ENCODE measurements at places on chromosomes 5 and 9.

DNA sequence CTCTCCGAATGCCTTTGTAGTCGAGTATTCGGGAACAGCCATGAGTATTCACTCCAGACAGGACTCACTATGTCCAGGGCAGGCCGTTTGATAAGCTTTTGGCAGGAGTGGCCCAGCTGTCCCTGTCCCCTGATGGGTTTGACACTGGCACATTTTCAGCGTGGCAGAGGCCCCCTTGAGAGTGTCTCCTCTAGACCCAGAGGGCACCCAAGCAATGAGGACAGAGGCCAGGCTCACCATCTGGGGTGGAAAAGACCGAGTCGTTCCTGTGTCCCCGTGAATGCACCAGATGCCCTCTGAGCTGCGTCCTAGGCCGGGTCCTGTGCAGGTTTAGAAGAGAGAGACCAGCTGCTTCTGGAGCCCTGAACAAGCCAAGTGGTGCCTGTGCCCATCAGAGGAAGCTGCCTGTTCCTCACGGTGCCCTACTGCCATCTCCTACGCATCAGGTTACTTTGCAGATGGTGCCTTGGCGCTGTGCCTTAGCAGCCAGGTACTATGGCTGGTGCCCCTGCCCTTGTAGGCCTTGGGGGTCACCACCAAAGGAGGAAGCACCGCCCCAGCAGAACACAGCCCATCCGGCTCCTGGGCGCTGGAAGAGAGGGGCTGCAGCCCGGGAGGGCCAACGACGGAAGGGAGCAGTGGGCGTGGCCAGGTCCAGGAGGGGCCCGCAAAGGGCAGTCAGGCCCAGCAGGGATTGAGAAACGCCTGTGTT, 42.4 kb downstream of the LRSAM1 start:
- DNase-seq = no peak

- no peak for DNase-seq
Observed at GRCh38 chr9:137055385-137056364, 1.8 kb upstream of the ENTPD2 start.

- DNase-seq = peak; percentile 71
Observed at GRCh38 chr5:79133121-79133656, 21.6 kb downstream of the BHMT start.

GRCh38 chr5:100553209-100553608, 18.0 kb downstream of the FAM174A start:
- no peak for DNase-seq

- no peak for DNase-seq
Observed at GRCh38 chr5:180345186-180345585, 8.0 kb downstream of the GFPT2 start.

DNA sequence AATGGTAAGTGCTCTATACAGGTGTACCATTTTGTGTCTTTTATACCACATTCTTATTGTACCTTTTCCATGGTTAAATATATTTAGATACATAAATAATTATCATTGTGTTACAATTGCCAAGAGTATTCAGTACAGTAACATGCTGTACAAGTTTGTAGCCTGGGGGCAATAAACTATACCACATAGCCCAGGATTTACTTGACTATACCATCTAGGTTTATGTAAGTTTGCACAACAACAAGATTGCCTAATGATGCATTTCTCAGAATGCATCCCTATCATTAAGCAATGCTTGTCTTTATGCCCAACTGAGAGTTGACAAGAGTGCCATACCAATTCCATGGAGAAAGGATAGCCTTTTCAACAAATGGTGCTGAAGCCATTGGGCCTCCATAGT, 136.7 kb upstream of the PJA2 start:
- DNase-seq = no peak

GRCh38 chr9:118156846-118157245, 452.6 kb downstream of the TLR4 start:
- DNase-seq = no peak

- peak; percentile 90 for DNase-seq
Observed at GRCh38 chr9:35000535-35001284, 11.2 kb downstream of the DNAJB5 start.

DNA sequence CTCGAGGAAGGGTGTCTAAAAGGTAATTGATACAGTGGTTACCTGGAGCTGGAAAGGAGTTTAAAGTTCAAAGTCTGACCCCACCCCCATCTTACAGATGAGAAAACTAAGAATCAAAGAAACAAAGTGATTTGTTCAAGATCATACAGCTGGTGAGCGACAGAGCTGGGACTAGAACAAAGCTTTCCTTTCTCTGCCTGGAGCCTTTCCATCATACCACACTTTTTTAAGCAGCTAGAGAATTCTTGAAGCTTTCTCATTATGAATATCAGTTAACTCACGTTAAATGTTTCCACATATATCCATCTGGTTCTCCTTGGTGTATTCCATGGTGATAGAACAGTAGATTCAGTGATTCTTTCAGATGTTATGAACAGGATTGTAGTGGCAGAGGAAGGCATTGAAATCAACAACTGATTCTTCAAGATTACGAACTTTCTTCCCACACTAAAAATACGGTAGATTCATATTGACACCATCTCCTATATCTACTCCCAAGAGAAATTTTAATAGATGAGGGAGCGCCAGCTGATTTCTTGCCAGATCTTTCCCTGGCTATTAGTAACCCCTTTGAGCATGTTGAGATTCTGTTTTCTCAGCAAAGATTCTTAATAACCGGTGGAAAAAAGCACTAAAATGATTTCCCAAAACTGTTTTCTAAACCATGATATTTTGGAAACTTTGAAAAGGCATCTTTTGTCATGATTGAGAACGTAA, 233.7 kb downstream of the ADAMTSL1 start:
- no peak for DNase-seq

DNA sequence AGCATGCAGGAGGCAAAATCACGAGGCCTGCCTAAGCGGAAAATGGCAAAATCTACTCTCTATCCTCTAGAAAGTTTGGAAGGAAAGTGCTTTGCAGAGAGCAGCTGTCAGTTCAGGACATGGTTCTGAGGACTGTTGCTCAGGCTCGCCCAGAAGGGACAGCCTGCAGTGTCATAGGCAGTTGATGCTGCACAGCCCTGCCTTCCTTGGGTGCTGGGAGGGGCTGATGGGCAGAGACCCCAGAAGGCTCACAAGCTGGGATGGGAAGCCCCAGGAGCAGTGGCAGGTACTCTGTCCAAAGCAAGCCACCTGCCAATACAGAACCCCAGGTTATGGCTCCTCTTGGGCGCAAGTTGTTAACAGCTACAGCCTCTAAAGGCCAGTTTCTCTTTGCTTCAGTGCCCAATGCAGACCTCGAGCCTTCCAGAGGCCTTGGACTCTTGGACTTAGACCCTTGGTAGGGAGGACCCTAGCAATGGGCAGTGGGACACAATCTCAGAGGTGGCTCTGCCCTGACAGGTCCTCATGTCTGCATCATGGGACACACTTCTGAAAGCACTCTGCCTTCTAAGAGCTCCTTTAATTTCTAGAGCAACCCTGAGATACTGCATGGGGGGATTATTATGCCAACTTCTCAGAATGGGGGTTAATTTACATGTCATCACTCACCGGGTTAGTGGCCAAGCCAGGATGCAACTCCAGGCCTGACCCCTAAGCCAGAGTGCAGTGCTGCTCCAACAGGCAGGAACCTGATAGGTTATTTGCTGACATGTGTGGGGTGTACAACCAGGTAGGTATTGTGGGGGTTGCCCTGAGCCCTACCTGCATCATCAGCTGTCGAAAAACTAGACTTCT, 57.1 kb downstream of the MACROH2A1 start:
- no peak for DNase-seq

DNA sequence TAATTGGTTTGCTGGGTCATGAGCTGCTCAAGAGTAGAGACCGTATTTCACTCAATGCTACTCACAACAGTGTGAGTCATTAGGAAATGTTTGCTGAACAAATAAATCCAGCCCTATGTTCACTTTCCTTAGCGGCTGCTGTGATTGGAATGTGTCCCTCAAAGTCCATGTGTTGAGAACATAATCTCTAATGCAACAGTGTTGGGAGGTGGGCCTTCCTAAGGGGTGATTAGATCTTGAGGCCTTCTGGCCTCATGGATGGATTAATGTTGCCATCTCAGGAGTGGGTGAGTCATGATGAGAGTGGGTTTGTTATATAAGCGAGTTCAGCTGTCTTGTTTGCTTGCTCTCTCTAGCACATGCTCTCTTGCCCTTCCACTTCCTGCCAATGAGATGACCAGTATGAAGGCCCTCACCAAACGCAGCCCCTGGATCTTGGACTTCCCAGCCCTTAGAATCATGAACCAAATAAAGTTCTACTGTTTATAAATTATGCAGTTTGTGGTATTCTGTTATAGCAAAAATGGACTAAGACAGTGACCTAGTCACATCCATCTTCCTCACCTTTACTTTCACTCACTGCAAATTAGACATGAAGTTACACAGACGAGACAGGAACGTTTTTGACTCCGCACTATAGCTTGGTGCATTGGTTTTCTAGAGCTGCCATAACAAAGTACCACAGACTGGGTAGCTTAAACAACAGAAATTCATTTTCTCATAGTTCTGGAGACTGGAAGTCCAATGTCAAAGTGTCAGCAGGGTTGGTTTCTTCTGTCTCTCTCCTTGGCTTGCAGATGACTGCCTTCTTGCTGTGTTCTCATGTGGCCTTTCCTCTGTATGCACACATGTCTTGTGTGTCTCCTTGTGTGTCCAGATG, 50.9 kb upstream of the FAM169A start:
- peak; percentile 76 for DNase-seq

- DNase-seq = no peak
Observed at GRCh38 chr5:131450941-131451340, 184.1 kb downstream of the RAPGEF6 start.

GRCh38 chr5:124065508-124065907, 553.5 kb downstream of the CSNK1G3 start:
- DNase-seq = no peak

DNA sequence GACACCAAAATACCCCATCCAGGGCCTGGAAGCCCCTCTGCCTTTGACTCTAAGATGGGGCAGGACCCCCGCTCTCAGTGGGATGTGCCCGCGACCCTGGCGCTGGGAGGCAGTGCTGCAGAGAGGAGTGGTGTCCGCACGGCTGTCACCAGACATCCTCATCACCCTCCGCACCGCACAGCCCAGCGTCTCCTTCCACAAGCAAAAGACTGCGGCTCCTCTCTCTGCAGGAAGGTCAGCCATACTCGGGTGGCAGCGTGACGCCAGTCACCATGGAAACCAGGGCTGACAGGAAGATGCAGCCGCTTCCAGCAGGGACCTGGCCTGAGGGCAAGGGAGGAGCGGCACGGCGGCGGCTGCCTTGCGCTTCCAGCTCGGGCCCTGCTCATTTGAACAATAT, 17.1 kb upstream of the SLC6A3 start:
- no peak for DNase-seq

- DNase-seq = no peak
Observed at GRCh38 chr5:56815658-56816545, 553 bp downstream of the MAP3K1 start.

- DNase-seq = no peak
Observed at GRCh38 chr9:112670991-112671625, 46.8 kb downstream of the INIP start.

DNA sequence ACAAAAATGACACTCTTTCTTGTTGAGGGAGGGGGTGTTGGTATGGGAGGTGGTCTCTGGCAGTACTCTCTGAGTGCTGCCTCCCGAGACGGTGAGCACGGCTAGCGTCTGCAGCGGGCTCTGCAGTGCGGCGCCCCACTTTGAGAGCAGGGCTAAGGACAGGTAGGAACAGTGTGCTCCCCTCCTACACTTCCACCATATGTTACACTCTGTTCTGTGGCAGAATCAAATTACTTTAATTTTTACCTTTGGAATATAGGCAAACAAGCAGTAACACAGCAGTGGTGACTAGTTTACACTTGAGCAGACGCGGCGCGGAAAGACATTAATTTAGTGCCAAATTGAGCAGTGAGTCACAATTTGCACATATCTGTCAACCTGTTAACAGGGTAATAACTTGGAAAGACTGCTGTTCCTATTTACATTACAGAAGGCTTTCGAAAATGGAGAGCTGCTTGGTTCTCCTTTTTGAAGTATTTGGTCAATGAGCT, 136.3 kb downstream of the MED27 start:
- no peak for DNase-seq

- no peak for DNase-seq
Observed at GRCh38 chr5:154866841-154867240, 8.4 kb downstream of the CNOT8 start.

- peak; percentile 79 for DNase-seq
Observed at GRCh38 chr5:68239487-68239886, 23.9 kb downstream of the PIK3R1 start.

DNA sequence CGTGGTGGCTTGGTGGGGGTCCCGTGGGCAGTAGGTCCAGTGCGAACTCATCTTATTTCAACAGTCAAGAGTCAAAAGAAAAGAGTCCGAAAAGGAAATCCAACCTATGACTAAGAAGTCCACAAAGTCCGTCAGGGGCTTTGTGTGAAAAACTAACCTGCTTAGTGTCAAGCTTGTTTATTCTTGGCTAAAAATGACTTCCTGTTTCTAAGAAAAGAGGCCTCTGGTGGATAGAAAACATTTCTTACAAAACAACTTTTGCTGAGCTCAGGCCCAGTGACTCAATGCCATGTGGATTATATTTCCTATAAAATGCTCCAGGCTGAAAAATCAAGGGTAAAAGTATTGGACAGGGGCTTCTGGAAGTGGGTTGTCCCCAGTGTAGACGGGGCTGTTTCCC, 105.9 kb downstream of the GADD45G start:
- no peak for DNase-seq

GRCh38 chr5:118441956-118442355, 546.4 kb downstream of the DTWD2 start:
- DNase-seq = no peak

DNA sequence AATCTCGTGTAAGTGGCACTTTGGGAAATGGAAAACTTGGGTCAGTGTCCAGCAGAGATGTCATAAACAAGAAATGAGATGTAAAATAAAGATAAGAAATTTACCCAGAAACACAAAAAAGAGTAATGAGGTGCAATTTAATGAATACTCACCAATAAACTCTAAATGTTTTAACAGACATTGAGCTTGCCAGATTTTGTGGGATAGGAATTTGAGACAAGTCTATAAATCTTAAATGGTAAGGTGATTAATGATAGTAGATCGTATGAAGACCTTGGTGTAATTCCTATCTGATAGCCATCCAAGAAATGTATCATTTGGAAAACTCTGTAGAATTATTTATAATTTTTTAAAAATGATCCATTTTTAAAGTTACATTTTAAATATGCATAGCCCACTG, 682.4 kb downstream of the MAT2B start:
- no peak for DNase-seq

GRCh38 chr9:94298949-94299599, 29.4 kb downstream of the NUTM2F start:
- DNase-seq = no peak

- DNase-seq = no peak
Observed at GRCh38 chr5:160805376-160805775, 46.6 kb downstream of the ATP10B start.

Data from kidney tubule cell (primary cell).